Urinary bladder (tissue), 4 donors: ENCODE measurements at places on chromosomes 2 and 18. TPM values are rescaled to one million over a fixed set of nuclear protein-coding genes. Genes with fewer than 3 reads are reported as not detected.
A peak's percentile ranks its signal among the peaks of the same experiment; 100 is the strongest.

Gene CCDC102B
- 114 TPM for total RNA-seq

Gene MDH1
- total RNA-seq: 147 TPM

Gene SKOR2
- not detected for total RNA-seq

GRCh38 chr2:174610243-174610995 is 12.8 kb upstream of the WIPF1 start:
- DNase-seq: no peak

DNA sequence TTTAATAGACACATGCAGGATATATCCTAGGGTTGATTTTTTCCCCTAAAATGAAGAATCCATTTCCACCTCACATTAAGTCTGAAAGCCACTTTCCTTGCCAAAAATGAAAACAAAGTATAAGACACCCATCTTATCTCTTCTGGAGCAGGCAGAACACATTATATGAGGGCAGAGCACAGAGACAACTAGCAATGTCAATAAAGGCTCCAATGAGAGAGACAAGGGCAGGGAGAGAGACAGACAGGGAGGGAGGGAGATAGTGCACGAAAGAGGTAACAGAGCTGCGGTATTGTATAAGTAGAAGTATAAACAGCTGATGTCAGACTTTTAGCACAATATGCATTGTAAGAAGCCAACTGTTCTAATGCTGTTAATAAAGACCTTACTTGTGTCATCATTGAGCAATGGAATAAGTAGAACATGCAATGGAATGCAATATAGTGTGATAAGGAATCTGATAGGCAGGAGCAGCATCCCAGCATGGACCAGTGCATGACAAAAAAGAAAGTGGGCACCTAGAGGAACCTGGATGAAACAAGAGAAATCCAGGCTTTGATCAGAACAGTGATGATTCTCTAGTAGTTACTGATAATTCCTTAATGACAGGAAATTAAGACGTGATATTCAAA is 150.6 kb upstream of the TCF4 start:
- DNase-seq: no peak

GRCh38 chr2:201126308-201127151 is 10.6 kb downstream of the CFLAR start:
- no peak for DNase-seq

DNA sequence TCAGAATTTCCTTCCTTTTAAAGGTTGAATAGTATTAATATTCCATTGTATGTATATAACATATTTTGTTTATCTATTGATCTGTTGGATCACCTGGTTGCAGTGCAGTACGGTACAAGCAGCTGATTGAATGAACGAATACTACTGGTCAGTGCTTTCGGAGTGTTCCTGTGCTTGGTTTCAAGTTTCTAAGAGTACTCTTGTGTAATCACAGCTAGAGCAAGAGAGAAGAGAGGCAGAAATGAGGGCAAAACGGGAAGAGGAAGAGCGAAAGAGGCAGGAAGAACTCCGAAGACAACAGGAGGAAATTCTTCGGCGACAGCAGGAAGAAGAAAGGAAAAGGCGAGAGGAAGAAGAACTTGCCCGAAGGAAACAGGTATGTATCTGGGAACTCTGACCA is 40.3 kb upstream of the KCNJ13 start:
- no peak for DNase-seq

DNA sequence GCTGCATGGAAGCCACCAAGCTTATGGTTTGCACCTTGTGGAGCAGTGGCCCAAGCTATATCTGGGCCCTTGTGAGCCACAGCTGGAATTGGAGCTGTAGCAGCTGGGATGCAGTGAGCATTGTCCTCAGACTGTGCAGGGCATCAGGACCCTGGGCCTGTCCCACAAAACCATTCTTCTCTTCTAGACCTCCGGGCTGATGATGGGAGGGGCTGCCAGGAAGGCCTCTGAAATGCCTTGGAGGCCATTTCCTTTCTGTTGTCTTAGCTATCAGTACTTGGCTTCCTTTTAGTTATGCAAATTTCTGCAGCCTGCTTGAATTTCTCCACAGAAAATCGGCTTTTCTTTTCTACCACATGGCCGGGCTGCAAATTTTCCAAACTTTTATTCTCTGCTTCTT is 46.4 kb upstream of the CSRNP3 start:
- no peak for DNase-seq

Gene PDE11A
- total RNA-seq: 1.3 TPM

DNA sequence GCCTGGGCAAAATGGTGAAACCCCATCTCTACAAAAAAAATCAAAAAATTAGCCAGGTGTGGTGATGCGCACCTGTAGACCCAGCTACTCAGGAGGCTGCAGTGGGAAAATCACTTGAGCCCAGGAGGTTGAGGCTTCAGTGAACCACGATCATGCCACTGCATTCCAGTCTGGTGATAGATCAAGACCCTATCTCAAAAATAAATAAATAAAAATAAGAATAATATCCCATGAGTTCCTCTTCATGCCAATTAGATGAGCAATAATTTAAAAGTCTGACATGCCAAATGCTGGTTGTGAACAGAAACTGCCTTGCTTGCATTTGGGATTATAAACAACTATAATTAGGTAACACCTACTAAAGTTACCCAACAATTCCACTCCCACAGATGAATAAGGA is 22.1 kb upstream of the ANKRD44 start:
- no peak for DNase-seq

Gene AQP12A
- not detected for total RNA-seq

Gene SKA1
- total RNA-seq: 11.5 TPM

Gene MAB21L4
- total RNA-seq: 0.42 TPM

GRCh38 chr2:48474574-48475298 is 55.2 kb upstream of the STON1 start:
- DNase-seq: peak; percentile 54

GRCh38 chr2:104127049-104127770 is 726.7 kb upstream of the POU3F3 start:
- no peak for DNase-seq

- no peak for DNase-seq
These were observed 566.6 kb upstream of the DSEL start for GRCh38 chr18:68083131-68083530.

DNA sequence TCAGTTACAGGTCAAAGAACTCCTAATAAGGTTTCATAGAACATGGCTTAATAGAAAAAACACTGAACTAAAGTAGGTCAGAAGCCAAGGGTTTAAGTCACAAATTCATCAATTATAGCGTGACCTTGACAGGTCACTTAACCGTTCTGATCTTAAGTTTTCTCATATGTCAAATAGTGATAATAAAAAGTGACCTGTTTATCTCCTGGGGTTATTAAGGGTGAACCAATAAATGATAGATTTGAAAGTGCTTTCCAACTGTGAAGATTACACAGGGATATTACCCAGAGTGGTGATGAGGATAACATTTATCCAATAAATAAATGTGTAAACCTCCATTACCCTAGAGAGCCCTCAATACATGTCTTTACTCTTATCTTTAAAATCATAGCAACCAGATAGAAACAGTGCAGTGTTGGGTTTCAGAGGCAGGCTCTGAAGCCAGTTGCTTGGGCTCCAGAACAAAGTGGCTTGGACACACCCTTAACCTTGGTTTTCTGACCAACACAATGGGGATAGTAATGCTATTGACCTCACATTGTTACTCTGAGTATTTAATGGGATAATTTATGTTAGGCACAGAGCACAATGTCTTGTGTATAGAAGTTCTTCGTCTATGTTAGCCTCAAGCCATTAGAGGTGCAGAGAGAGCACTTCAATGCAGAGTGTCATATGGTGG is 48.6 kb downstream of the KLHL14 start:
- no peak for DNase-seq

Gene RUFY4
- total RNA-seq: not detected

GRCh38 chr2:134681201-134681600 is 37.6 kb downstream of the TMEM163 start:
- DNase-seq: no peak

- no peak for DNase-seq
These were observed 53.2 kb upstream of the FZD7 start for GRCh38 chr2:201980389-201980821.

Gene LCT
- total RNA-seq: not detected

Gene RAB27B
- 19.8 TPM for total RNA-seq

GRCh38 chr2:25190536-25190935 is 22.2 kb upstream of the POMC start:
- no peak for DNase-seq

- DNase-seq: no peak
These were observed 169.2 kb downstream of the METTL4 start for GRCh38 chr18:2402084-2402483.

DNA sequence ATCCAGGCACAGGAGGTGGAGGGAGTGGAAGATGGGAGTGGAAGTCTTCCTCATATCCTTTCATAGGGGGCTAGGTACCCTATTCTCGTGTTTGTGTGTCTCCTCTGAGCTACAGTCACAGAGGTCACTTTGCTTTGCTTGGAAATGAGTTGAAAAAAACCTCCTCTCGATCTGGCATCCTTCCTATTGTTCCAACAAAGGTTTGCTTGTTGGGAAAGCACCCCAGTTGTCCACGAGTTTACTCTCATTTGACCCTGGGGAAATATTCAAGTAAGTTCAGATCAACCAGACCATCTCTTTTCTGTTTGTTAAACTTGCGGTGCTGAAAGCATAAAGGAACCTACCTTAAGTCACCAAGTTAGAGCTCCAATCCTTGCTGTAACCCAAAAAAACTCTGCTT is 59.3 kb downstream of the ARHGEF33 start:
- DNase-seq: no peak

DNA sequence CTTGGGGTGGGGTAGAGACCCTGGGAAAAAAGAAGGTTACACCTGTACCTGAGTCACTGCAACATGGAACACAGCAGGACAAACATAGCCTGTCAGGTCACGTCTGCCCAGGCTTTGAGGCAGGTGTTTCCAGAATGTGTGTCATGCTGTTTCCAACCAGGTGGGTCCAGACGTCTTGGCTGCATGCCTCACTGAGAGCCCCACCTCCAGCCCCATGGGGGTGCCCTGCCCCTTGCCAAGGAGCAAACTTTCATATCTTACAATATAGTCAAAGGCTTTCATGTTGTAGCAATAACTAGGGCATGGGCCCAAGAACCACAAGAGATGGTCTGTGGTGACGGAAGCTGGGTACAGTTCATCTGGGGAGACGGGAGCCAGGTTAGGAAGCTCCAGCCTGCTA is 499.7 kb downstream of the BCL11A start:
- no peak for DNase-seq

Gene UGT1A1
- 1.9 TPM for total RNA-seq

GRCh38 chr2:220491670-220492069 is 864.2 kb downstream of the SLC4A3 start:
- DNase-seq: no peak

GRCh38 chr2:27566628-27567027 is 16.2 kb upstream of the ZNF512 start:
- DNase-seq: no peak

GRCh38 chr2:95698146-95698545 is 106.3 kb downstream of the TRIM43 start:
- no peak for DNase-seq

DNA sequence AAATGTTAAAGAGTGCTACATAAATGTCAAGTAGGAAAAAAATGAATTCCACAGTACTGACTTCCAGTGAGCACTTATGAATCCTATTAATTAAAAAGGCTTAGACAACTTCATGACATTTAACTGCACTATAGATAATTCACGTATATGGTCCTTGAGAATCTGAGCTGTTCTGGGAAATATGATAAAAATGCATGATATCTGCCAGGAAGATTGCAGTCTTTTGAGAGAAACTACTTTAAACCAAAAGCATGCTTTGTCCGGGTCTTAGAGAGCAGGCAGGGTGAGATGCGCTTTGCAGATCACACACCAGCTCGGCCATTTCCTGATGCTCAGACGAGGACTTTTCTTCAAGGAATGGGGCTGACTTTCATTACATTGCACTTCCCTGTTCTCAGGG is 42.6 kb downstream of the CMPK2 start:
- DNase-seq: peak; percentile 17

Gene NCKAP5
- 14.4 TPM for total RNA-seq

DNA sequence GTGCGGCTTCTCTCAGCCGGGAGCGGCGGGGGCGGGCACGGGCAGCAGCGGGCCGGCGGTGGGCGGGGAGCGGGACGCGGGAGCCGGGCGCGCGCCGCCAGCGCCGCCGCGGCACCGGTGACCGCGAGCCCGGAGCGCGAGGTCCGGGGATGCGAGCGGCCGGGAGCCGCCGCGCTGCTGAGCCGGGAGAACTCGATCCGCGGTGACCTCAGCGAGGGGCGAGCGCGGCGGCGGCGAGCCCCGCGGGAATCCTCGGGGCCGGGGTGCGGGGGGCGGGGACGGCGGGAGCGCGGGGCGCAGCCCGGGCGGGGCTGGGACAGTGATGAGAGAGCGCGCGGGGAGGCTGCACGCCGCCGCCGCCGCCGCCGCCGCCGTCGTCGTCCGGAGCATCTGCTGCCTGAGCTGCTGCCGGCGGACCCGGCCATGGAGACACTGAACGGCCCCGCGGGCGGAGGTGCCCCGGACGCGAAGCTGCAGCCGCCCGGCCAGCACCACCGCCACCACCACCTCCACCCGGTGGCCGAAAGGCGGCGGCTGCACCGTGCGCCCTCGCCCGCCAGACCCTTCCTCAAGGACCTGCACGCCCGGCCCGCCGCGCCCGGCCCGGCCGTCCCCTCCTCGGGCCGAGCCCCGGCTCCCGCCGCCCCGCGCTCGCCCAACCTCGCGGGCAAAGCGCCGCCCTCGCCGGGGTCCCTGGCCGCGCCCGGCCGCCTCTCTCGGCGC is at the start of gene MTCL1:
Gene MTCL1 (plus strand): TSS at position 319 of the 723 bp plus-strand sequence. CDS start 105 bp downstream, at position 424.
- no peak for DNase-seq

- no peak for DNase-seq
These were observed 651.4 kb downstream of the STK39 start for GRCh38 chr2:167595839-167596471.

DNA sequence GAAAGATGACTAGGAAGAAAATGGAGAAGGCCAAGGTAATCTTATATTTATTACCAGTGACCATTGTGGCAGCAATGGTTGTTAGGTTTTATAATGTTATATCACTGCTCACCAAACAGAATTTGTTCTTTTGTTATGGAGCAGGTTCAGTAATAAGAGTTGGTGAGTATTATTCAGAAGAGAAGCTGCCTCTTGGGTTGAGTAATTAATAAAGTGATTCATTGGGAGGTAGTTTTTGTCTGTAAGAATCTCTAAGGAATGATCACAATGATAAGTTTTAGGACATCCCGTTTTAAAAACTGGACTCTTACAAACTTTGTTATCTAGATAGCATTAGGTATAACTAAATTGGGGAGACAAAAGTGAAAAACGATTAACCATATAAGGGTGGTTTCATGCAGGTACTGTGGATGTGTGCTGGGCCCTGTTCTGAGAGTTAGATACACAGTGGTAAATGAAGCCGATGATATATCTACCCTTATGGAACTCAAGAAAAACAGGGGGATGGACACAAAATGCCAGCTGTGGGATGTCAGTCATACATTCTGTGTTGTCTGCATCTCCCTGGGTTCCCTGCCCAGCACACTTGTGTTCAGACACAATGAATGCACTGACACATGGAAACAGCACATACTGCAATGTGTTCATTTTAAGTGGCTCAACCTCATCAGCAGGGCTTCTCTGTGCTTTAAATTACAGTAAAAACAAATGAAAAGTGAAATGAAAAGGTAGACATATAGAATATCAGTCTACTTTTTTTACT is 7.5 kb downstream of the MAP4K4 start:
- DNase-seq: no peak

DNA sequence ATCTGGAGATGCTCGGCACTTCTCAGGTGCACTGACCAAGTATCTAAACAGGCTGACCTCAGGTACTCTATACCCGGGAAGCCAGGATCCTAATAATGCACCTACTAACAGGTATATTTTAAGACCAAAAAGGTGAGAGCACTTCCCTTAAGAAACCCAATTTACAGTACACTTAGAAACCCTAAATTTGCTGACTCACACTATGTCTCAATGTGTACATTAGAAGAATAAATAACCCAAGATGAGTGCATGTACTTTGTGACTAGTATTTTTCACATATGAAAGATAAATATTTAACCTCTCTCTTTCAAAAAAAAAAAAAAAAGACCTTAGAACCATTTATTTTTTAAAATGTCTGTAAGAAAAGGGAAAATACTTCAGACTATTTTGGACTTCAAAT is 118.8 kb downstream of the ZNF516 start:
- no peak for DNase-seq
